ENCODE measurements at places on chromosomes 2 and 18. TPM values are rescaled to one million over a fixed set of nuclear protein-coding genes. Genes with fewer than 3 reads are reported as not detected.

Gene TEX51
- total RNA-seq: not detected

DNA sequence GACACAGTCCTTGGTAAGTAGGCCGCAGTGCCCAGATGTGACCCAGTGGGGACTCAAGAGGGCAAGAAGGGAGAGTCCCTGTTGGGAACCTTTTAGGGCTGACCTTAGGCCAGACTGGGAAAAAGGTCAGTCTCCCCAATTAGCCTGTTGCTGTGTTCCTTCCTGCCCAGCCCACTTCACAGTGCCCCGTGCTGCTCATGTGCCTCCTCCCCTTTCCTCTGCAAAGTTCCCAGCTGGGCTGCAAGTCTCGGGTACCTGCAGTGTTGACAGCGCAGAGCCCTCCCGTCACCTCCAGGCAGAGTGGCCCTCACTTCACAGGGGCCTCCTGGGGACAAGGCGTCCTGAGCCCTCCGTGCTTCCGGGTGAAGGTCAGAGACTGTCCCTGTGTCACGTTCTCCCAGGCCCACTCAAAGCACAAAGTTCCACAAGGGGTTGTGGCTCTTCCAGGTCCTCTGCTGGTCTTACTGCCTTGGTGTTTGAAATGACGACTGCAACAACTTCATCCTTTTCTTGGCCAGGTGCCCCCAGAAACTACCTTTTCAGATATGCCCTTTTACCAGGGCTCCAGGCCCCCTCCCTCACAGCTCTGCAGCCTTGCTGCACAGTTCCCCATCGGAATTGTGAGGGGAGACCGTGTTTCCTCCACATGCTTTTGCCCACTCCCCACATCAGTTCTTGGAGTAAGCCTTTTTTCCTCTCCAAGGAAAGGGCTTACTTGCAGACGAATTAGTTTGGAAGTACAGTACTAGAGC, 225.8 kb downstream of the ALPK2 start:
- H3K4me1 ChIP-seq: peaks cover 13% of the 10 kb centered on the region
- H3K4me3 ChIP-seq: no peak overlapping the region
- DNase-seq: no peak
- no peaks in the 10 kb centered on the region for H3K36me3 ChIP-seq
- H3K27ac ChIP-seq: no peak overlapping the region

Gene PTRHD1
- total RNA-seq: 15.7 TPM

DNA sequence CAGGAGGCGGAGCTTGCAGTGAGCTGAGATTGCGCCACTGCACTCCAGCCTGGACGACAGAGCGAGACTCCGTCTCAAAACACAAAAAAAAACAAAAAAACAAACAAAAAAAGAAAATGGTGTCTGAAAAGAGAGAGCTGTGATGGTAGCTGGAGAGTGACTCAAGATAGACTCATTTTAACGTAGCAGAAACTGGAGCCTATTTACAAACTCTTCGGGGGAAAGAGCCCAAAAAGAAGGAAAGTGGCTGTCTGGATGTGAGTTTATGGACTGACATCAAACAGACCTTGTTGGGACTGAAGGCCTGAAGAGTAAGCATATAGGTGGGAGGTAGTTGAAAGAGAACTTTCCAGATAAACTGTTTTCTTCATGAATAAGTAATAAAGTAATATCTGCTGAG, 51.8 kb downstream of the LIMS1 start:
- no peak overlapping the region for H3K4me3 ChIP-seq
- no peaks in the 10 kb centered on the region for H3K36me3 ChIP-seq
- DNase-seq: no peak
- H3K4me1 ChIP-seq: peaks cover 4% of the 10 kb centered on the region
- no peaks in the 10 kb centered on the region for H3K27me3 ChIP-seq

DNA sequence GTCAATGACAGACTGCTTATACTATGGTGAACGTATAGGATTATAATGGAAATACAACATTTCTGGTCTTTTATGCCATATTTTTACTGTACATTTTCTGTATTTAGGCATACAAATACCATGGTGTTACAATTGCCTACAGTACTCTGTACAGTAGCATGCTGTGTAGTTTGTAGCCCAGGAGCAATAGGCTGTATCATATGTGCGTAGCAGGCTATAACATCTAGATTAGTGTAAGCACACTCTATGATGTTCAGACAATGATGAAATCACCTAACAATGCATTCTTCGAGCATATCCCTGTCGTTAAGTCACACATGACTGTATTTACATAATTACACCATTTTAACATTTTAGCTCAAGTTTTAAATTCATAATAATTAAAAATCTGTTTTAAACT, 556.6 kb upstream of the ZNF804A start:
- H3K27ac ChIP-seq: no peak overlapping the region
- H3K4me1 ChIP-seq: no peaks in the 10 kb centered on the region
- no peak for DNase-seq
- H3K27me3 ChIP-seq: no peaks in the 10 kb centered on the region
- H3K36me3 ChIP-seq: no peaks in the 10 kb centered on the region
- H3K4me3 ChIP-seq: no peak overlapping the region

Gene SETBP1
- 0.41 TPM for total RNA-seq

DNA sequence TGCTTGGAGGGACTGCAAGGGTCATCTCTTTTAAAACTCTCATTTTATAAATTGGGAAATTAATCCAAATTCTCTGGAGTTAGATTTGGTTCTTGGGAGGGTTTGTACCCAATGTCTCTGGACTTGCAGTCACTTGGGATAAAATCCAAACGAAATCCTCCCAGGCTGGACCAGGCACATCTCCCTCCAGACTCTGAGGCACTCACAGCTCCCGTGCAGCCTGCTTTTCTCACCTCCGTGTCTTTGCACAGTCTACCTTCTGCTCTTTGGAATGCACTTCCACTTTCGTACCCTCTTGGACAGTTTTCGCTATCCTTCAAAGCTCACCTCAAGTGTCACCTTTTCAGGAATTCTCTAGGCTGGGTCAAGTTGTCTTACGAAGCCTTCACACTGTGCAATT, 166.3 kb downstream of the MYCN start:
- no peaks in the 10 kb centered on the region for H3K27me3 ChIP-seq
- no peak for DNase-seq
- H3K4me1 ChIP-seq: no peaks in the 10 kb centered on the region
- H3K36me3 ChIP-seq: no peaks in the 10 kb centered on the region
- H3K4me3 ChIP-seq: no peak overlapping the region

GRCh38 chr2:72710418-72711152, 115.2 kb downstream of the EXOC6B start:
- no peaks in the 10 kb centered on the region for H3K27me3 ChIP-seq
- H3K27ac ChIP-seq: no peak overlapping the region
- no peaks in the 10 kb centered on the region for H3K36me3 ChIP-seq
- H3K4me1 ChIP-seq: no peaks in the 10 kb centered on the region
- no peak for DNase-seq

- H3K27me3 ChIP-seq: no peaks in the 10 kb centered on the region
- no peak overlapping the region for H3K27ac ChIP-seq
- no peak overlapping the region for H3K4me3 ChIP-seq
- H3K36me3 ChIP-seq: no peaks in the 10 kb centered on the region
- peaks cover 12% of the 10 kb centered on the region for H3K4me1 ChIP-seq
Measured at GRCh38 chr2:161134547-161135518, 25.4 kb upstream of the TANK start.

Gene NAT8
- not detected for total RNA-seq

DNA sequence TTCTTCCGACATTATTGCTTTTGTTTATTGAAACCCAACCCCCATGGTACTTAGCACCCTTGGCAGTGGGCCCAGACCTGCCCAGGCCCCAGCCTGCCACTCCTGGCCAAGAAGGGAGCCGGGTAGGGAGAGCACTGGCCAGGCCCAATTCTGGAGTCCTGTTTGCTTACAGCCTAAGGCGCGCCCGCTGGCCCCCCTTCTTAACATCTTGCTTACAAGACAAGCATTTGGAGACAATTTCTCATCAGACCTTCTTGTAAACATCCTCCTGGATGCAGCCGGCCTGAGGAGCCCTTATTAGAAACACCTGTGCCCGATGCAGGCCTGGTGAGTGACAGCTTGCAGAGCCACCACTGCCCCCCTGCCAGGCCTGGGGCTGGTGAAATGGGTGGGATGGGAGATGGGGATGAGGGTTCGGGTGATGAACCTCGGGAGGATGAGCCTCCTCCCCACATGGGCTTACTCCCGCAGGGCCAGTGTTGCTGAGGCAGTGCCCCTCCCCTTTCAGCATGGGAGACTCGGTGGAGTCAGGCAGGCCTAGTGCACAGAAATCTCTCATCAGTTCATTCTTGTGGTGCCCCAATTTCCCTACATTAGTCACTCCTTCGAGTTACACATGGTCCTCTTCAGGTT, 217.5 kb downstream of the CYP26B1 start:
- H3K36me3 ChIP-seq: no peaks in the 10 kb centered on the region
- H3K4me3 ChIP-seq: no peak overlapping the region
- H3K4me1 ChIP-seq: no peaks in the 10 kb centered on the region
- H3K27me3 ChIP-seq: no peaks in the 10 kb centered on the region
- DNase-seq: no peak
- H3K27ac ChIP-seq: no peak overlapping the region

DNA sequence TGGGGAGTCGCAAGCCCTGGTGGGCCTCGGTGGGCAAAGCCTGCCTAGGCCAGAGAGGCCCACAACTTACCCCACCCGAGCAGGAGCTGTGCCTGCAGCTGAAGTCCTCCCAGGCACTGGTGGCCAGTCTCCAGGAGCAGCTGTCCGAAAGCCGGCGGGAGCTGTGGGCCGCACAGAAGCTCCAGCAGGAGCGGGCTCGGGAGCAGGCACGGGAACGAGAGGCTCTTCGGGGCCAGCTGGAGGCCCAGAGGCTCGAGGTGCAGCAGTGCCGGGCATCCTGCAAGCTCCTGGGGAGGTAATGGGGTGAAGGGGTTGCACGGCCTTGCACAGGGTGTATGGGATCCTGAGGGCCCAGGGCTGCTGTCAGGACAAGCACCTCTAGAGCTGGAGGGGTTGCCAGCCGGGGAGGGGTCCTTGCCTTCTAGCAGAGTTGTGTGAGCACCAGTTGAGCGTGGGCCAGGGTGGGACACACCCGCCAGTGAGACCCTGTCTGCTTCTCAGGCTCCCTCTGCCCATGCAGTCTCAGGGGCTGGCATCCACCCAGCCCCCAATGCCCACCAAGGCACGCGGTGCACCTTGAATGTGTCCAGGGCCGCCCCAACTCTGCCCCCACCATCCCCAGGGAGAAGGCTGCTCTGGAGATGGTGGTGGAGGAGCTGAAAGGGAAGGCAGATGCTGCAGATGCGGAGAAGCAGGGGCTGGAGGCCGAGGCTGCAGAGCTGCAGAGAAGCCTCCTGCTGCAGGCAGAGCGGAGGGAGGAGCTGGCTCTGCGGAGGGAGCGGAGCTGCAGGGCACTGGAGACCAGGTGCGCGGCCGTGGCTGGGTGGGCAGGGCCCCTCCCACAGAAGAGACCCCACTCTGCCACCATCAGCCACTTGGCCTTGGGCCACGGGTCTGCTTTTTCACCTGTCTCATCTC, 27.2 kb downstream of the CROCC2 start:
- no peaks in the 10 kb centered on the region for H3K36me3 ChIP-seq
- no peak overlapping the region for H3K4me3 ChIP-seq
- H3K27ac ChIP-seq: no peak overlapping the region
- H3K4me1 ChIP-seq: no peaks in the 10 kb centered on the region
- no peak for DNase-seq

GRCh38 chr2:21382701-21383520, 259.1 kb downstream of the TDRD15 start:
- H3K27ac ChIP-seq: no peak overlapping the region
- no peaks in the 10 kb centered on the region for H3K36me3 ChIP-seq
- no peaks in the 10 kb centered on the region for H3K27me3 ChIP-seq

GRCh38 chr2:210546424-210547208, 9.8 kb upstream of the CPS1 start:
- H3K4me3 ChIP-seq: no peak overlapping the region
- H3K27ac ChIP-seq: no peak overlapping the region
- H3K4me1 ChIP-seq: no peaks in the 10 kb centered on the region
- DNase-seq: no peak
- no peaks in the 10 kb centered on the region for H3K36me3 ChIP-seq
- H3K27me3 ChIP-seq: no peaks in the 10 kb centered on the region

Gene ZSWIM2
- total RNA-seq: not detected

GRCh38 chr2:72980535-72981217, 63.4 kb downstream of the EMX1 start:
- no peaks in the 10 kb centered on the region for H3K27me3 ChIP-seq
- H3K36me3 ChIP-seq: no peaks in the 10 kb centered on the region
- H3K27ac ChIP-seq: no peak overlapping the region
- H3K4me3 ChIP-seq: no peak overlapping the region

DNA sequence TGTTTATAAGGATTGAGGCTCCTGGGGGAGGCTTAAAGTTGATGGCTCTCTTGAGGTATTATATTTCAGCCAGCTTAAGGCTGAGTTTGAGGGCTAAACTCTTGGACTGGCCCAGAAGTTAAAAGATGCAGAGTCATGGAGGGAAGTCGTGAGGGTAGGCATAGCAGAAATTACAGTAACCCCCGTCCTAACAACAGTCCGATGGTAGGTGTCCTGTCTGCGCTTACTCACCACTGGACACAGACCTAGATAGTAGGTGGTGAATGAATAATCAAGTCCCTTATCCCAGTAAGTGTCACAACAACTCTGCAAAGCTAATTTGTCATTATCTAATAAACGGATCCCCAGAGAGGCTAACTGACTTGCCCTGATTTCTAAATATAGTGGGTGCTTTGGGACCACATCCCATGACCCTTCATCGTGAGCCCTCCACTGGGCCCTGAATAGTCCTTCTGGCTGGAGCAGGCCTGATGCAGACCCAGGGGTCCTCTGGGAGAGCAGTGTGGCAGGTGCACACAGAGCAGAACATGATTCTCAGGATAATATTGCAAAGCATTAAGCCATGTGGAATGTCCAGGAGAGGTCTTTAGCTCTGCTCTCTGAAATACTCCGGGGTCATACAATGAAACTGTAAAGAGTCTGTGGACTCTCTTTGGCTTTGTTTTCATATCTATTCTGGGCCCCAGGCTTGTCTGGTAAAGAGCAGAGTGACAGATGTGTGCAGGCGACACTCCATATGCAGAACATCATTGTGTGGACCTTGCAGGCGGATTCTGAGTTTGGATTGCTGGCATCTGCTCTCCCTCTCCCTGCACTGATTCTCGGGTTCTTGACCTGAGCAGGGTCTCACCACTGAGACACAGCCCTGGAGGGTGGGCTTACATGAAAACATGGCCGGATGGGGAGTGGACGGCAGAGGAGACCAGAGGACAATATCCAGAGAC, 98.1 kb downstream of the RNF144A start:
- peaks cover 5% of the 10 kb centered on the region for H3K4me1 ChIP-seq
- H3K36me3 ChIP-seq: peaks cover 29% of the 10 kb centered on the region
- no peak overlapping the region for H3K27ac ChIP-seq
- H3K27me3 ChIP-seq: no peaks in the 10 kb centered on the region
- H3K4me3 ChIP-seq: no peak overlapping the region

GRCh38 chr2:46273919-46274318, 23.3 kb upstream of the EPAS1 start:
- H3K4me1 ChIP-seq: peaks cover 3% of the 10 kb centered on the region
- H3K27ac ChIP-seq: no peak overlapping the region
- no peaks in the 10 kb centered on the region for H3K36me3 ChIP-seq
- peaks cover 12% of the 10 kb centered on the region for H3K27me3 ChIP-seq

- H3K27ac ChIP-seq: no peak overlapping the region
- no peak overlapping the region for H3K4me3 ChIP-seq
- H3K27me3 ChIP-seq: no peaks in the 10 kb centered on the region
- DNase-seq: no peak
- H3K4me1 ChIP-seq: no peaks in the 10 kb centered on the region
- H3K36me3 ChIP-seq: no peaks in the 10 kb centered on the region
Measured at GRCh38 chr18:45361125-45361851, 254.0 kb upstream of the SLC14A2 start.

Gene RAB6C
- not detected for total RNA-seq

Data from CD4-positive, alpha-beta T cell (primary cell).